ENCODE measurements at places on chromosomes 3 and 15.

DNA sequence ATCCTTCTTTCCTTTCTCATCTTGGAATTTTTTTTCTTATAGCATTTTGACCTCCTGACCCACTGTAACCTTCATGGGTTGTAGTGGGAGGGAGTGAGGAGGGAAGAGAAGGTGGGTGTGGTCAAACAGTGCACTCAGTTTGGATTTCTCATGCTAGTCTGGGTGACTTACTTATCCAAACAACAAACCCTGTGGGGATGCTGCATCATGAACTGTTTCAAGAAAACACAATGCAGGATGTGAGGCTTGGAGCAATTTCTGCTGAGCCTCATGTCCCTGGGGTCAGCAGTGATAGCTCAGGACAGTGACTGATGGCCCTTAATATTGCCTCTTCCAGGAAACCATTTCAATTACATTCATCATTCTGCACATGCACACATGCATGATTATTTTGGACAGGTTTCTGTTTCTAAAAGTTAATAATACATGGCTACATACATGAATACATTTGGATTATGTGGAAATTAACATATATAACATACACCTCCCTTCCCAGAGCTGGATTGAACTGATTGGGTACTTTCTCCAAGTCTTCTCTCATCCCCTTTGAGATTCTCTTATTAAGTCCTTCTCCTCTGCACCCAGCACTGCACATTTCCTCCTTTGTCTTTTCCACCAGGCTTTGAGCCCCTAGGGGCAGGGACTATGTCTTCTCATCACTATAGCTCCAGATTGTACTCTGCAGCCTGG, 61.2 kb downstream of the ADAMTSL3 start:
- no peak for DNase-seq

DNA sequence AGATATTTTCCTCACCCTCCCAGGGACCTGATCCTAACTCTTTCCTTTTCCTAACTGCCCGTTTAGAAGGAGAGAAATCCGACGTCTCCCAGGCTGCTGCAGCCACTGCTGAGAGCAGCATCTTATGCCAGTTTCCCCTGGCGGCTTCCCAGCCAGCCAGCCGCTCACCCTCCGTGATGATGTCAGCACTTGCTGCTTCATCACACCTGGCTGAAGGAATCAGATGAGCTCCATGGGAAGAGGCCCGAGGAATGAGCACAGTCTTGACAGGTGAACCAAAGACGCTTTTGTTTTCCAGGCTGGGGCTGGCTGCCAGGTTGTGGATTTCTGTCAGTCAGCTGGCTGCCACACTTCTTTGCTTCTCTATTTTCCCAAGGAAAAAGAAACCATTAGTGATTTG, 445.1 kb upstream of the RBMS3 start:
- DNase-seq, result no peak

GRCh38 chr3:170007031-170007663, 30.6 kb upstream of the GPR160 start:
- DNase-seq, result no peak

- DNase-seq, result peak; percentile 91
These were observed 39.6 kb downstream of the SEMA6D start for GRCh38 chr15:47756872-47757271.

- DNase-seq, result no peak
These were observed 121.5 kb upstream of the LRRFIP2 start for GRCh38 chr3:37295925-37296324.

- DNase-seq, result no peak
These were observed 415.9 kb upstream of the MDFIC2 start for GRCh38 chr3:70728311-70728710.

DNA sequence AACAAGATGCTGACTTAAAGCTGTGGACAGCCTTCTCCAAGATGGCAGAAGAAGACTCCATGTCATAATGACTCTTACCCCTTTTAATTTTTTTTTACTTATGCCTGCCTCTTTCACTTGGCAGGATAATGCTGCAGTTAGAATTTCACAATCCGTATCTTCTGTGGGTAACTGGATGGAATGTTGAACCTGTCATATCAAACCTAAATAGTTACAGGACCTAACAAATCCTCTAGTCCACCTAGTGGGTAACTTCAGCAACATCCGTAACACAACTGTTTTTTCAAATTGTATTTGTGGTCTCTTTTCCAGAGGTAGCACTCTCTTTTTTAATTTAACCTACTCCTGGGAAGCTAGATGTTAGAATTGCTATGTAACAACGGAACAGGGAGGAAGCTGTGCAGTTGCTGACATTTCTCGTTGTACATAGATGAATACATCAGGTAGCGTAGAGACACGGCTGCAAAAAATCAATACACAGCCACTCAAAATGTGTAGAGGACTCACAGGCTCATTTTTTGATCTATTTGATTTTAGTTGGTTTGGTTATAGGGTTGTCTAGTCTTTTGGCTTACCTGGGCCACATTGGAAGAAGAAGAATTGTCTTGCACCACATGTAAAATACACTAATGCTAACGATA, 43.9 kb upstream of the TRPM1 start:
- DNase-seq, result no peak

DNA sequence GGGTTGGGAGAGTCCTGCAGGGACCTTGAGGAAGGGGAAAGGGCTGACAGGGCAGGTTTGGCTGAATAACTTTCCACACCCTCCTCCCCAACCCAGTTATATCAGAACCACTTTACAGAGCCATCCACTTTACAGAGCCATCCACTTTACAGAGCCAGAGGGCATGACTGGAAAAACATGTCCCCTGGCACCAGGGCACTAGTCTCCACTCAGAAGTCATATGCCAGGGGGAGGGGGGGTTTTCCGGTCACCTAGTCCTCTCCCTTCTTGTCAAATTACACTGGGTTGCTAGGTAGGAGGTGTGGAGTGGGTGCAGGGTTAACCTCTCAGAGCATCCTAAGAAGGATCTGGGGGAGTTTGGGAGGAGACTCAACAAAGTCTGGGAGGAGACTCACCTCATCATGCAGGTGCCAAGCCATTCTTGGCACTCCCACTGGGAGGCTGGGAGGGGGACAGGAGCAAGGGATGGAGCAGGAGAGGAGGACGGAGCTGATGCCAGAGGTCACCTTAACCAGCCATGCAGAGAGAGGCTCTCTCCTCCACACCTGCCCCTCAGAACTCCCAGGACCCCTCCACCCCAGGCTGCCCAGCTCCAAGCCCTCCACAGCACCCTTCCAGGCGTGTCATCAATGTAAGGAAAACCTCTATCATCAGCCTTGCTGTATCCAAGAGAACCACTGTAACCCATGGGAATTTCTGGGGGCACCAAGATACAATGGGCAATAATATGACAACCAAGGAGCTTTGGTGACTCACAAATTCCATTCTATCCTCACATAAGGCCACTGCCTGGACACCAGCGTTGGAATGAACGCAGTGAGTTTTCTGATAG, 1.7 kb downstream of the LRRC2 start:
- no peak for DNase-seq

GRCh38 chr3:171838218-171838720, 4.9 kb upstream of the TMEM212 start:
- DNase-seq, result peak; percentile 36

DNA sequence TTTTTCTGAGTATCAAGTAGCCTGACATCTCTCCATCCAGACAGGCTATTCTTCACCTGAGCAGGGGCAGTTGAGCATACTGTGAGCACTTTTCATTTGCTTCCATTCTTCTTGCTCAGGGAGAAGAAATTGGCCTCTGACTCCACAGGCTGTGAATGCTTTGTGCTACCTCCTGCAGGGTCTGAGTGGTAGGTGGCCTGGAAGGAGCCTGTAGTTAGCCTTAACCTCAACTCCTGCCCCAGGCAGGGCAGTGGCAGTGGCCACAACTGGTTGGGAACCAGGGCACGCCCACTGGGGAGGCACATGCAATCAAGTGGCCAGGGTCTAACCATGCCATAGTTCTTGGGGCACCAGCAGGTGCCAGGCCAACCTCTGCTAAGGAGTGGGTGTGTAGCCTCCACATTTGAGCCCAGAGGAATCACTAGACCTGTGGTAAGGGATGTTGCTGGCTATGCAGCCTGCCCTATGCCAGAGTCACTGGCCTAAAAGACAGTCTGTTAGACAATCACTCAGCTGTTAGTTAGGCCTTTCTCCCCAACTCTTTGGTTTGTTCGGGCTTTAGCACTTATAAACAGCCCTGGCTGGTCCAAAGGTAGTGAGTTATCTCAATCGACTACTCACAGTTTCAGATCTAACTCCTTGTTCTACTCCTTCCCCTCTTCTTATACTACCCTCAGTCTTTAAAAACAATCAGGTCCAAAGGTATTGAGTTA, 7.4 kb downstream of the C3orf62 start:
- DNase-seq, result no peak

Measured in amniotic stem cell (primary cell).